Stimulated activated CD4-positive, alpha-beta T cell treated with anti-CD3 and anti-CD28 coated beads, TNF-alpha, amount 100 ng/mL, for 4 hours (primary cell): ENCODE measurements at places on chromosomes 7 and 10.
A peak's percentile ranks its signal among the peaks of the same experiment; 100 is the strongest.

- no peak for DNase-seq
These were observed 151.5 kb downstream of the JAZF1 start for GRCh38 chr7:28029051-28029450.

- DNase-seq = no peak
These were observed 1.6 kb upstream of the MARVELD1 start for GRCh38 chr10:97711640-97712572.

- DNase-seq = no peak
These were observed 394.7 kb upstream of the AKR1E2 start for GRCh38 chr10:4431114-4431863.

DNA sequence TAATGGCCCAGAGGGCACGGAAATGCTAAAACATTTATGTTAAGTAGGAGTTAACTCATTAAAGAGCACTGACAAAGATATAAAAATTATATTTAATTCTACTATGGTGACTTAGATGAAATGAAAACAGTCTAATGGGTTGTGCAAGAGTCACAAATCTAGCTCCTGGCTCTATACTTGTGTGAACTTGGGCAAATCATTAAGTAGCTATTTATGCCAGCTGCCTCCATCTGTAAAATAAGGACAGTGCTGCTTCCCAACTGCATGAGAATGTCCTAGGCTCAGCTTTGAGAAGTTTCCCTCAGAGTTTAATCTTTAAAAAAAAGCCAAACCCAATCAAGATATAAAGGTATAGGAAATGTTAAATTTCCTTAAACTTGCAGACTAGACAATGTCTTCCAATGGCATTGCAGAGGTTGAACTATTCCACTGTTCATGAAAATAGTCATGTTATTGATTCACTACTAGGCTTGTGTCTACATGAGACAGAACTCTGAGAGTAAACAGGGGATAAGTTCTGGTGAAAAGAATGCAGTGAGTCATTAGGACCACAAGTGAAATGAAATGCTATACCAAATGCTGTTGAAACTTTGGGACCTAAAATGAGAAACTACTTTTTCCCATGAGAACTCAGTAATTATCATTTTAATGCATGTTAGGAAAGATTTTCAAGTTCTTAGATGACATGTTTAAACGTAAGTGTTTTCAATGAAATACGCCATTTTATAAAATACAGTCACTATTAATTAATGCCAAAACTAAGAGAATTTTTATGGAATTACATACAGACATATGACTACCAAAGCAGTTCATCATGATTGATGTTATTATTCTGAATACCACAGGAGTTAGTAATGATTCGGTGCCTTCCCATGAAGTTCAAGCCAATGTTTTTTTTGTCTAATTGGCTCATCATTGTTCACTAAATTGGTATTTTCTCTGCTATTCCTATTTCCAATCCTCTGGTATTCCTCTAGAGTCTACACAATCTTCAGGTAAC, 84.2 kb downstream of the CDK6 start:
- no peak for DNase-seq

GRCh38 chr10:44983895-44984278, 5.3 kb upstream of the DEPP1 start:
- DNase-seq = no peak

DNA sequence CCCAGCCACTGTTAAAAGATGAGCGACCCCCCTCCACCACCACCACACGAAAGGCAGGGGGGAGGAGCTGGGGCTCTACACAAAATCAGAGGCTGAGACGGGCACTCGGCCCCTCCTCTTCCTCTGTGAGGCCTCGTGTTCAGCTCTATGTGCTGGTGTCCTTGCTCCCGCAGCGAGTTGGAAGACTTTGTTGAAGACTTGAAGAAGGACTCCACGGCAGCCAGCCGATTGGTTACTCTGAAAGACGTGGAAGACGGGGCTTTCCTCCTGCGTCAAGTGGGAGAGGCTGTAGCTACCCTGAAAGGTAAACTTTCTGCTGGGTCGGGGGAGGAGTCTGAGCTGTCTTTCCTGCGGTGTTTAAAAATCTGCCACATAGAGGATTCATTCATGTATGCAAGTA, 203.7 kb downstream of the ARHGAP21 start:
- DNase-seq = peak; percentile 6

DNA sequence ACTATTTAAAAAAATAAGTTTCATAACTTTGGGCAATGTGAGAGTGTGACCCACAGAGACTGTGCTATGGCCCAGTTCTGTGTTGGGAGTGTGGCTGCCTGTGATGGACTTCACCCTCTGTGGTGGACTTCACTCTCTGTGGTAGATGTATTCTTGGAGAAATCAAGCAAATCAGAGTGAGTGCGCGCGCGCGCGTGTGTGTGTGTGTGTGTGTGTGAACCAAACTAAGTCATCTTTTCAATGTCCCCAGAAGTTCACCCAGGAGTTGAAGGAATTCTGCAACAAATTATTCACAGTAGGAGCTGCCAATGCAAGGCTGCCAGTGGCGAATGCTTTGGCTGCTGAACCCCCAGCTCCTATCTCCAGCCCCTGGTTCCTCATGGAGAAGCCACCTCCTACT, 184.5 kb downstream of the ADAM12 start:
- no peak for DNase-seq

- no peak for DNase-seq
These were observed 261.8 kb upstream of the SHH start for GRCh38 chr7:156074084-156074483.

GRCh38 chr10:95644901-95645300, 11.6 kb downstream of the ALDH18A1 start:
- DNase-seq = no peak

- DNase-seq = no peak
These were observed 22.5 kb downstream of the RNF133 start for GRCh38 chr7:122676466-122676865.

DNA sequence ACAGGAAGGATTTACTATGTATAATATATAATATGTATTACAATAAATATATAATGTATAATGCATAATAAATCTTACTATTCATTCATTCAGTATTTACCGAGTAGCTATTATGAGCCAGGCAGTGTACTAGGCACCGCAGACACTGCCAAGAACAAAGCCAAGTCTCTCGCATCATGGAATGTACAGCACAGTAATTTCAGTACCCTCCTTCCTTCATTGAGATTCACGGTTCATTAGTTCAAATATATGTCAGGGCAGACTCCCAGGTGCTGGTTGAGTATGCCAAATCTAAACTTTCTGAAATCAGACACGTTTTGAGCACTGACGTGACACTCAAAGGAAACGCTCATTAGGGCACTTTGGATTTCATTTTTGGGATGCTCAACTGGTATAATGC, 9.1 kb downstream of the USP6NL start:
- no peak for DNase-seq

DNA sequence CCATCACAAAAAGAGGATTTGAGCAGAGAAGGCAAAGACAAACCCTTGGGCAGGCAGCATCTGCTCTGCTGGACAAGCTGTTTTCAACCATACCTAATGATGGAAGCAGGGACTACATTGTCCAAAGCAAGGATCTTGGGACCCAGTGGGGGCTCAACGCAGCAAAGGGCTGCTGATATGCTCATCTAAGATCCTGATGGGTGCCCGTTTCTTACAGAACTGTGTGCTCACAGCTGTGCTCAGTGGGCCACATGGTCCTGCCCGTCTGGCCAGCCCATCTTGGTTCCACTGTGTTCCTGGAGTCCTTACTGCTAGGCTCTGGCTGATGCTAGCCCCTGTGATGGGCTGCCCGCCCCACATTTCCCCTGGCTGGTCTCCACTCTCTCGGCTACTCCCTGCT, 36.1 kb downstream of the GPRIN2 start:
- no peak for DNase-seq

GRCh38 chr7:8094164-8095140, 125.9 kb downstream of the GLCCI1 start:
- DNase-seq = no peak

DNA sequence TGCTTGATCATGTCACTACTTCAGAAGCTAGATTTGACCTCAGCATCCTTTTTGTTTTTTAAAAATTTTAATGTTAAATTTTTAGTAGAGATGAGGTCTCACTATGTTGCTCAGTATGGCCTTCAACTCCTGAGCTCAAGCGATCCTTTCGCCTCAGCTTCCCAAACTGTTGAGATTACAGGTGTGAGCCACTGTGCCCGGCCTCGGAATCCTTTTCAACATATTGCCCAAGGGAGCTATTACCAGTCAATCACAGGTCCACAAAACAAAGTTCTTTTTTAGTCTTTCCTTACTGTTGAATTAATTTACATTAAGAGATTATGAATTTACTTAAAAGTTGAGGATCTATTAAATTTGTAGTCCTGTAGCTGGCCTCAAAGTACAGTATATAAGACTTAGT, 37.7 kb downstream of the CCSER2 start:
- no peak for DNase-seq

GRCh38 chr7:87226495-87226894, 7.0 kb upstream of the TMEM243 start:
- DNase-seq = no peak

GRCh38 chr7:119945822-119946221, 327.2 kb upstream of the KCND2 start:
- no peak for DNase-seq

DNA sequence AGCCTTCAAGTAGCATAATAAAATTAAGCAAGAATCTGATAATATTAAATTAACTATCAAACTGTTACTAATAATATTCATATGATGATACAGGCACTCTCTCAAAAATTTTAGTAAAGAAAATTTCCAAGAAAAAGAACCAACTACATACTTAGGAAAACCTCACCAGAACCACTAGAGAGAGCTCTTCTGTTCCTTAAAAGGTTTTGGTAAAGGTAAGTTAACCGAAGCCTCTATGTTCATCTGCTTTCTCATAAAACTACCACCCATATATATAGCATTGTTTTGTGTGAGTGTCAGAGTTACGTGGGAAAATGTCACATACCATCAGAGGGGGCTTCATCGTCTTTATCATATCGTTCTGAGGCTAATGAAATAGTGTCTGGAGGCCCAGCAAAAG, 20.7 kb downstream of the SKAP2 start:
- DNase-seq = no peak

DNA sequence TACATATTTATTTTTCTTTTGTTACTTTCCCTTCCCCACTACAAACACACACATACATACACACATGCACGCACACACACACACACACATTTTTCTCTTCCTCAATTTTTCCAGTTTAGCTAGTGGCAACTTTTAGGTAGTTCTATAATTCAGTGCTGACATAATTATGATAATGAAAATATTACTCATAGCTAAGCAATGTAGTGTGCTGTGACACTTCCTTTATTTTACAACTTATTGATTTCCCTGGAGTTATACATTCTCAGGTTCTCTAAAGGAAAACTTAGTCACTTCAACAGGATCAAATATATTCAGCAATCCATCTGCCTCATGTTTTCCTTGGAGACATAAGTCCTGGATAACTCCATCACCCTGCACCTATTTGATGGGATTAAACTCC, 151.6 kb downstream of the CACNA2D1 start:
- DNase-seq = no peak

GRCh38 chr7:99639267-99639666, 22.5 kb downstream of the ZSCAN25 start:
- no peak for DNase-seq

GRCh38 chr7:133502498-133502897, 249.6 kb downstream of the EXOC4 start:
- no peak for DNase-seq

DNA sequence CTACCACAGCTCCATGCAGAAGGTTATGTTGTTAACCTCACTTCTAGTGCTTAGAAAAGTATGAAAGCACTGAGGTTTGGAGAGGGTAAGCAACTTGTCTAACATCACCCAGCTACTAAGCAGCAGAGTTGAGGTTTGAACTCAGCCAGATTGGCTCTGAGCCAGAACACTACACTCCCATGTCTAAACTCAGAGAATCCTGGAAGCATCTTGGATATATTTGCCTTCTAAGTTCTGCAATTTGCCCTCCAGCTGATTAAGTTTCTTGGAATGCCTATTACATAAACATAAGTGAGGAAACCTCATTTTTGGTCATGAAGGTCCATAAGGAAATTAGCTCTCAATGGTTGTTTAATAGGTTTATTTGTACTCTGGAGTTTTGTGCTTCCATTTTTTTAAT, 78.1 kb upstream of the PHYHIPL start:
- no peak for DNase-seq

DNA sequence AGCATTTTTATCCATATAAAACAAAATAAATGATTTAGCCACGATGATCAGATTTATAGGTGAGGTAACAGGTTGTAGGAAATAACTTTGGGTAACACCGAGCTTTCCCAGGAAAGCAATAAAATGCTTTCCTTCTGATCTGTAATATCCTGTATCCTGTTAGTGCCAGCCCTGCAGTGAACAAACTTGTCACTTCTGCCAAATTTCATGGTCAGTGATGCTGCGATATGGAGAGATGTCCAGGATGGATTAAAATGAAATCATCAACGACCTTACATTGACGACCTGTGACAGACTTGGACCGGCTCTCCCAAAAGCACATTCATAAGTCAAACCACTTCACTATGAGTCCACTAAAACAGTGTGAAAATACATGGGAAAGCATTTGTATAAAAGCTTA, 608.0 kb upstream of the NRP1 start:
- no peak for DNase-seq

DNA sequence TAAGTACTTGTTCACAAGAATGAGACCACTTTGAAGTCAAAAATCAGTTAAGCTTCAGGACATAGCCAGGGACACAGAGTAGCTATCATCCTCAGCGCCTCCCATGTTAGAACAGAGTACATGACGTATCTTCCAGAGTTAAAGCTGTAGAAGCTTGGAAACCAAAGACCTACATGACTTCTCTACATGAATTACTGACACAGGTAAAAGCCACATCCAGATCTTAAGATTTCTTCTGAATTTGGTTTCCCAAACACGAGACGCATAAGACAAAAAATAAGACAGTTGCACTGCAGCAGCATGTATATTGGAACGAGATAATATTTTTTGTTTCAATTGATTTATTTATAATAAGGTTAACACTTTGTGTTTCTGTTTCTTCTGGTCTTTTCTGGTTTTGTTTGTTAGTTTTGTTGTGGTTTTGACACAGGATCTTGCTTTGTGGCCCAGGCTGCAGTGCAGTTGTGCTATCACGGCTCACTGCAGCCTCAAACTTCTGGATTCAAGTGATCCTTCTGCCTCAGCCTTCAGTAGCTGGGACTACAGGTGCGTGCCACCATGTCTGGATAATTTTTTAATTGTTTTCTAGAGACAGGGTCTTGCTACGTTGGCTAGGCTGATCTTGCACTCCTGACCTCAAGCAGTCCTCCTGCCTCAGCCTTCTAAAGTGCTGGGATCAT, 10.2 kb upstream of the EPC1 start:
- no peak for DNase-seq

DNA sequence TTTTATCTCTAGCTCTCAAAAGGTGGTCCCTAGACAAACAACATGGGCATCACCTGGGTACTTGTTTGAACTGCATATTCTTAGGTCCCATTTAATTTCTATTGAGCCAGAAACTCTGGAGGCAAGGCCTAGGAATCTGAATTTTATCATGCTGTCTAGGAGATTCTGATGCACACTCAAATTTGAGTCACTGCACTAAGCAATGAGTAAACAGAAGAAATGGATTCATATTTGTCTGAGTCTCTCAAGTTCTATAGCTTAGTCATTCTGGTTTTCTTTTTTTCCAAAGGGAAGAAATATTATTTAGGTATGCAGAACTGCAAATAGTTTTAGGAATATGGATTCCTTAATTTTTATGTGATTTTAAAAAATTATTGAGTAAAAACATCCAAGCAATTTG, 185.5 kb downstream of the SEMA3A start:
- no peak for DNase-seq

- no peak for DNase-seq
These were observed 7.9 kb downstream of the PKD1L1 start for GRCh38 chr7:47940088-47941013.
